Left cardiac atrium (tissue), 4 donors: ENCODE measurements at places on chromosomes 2 and 18.

- DNase-seq = no peak
These were observed 21.4 kb upstream of the BARD1 start for GRCh38 chr2:214830794-214831346.

DNA sequence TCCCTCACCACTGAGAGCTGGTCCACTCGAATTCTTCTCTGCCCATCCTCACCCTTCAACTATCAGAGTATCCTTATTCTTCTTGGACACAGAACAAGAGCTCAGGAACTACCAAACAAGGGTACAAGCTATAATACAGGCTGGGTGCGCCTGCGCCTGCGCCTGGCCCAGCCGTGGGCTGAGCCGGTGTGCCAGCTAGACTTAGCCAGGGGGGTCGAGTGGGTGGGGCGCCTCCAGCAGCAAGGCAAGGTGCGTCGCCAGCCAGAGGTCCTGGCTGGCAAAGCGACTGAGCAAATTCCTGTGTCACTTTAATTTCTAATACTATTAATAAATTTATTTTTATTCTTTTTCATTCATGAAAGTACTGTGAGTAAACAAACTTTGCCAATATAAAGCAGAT lies 1072.6 kb upstream of the PIK3C3 start:
- DNase-seq = no peak

- DNase-seq = no peak
These were observed 104.1 kb downstream of the ZBTB7C start for GRCh38 chr18:48304906-48305693.

DNA sequence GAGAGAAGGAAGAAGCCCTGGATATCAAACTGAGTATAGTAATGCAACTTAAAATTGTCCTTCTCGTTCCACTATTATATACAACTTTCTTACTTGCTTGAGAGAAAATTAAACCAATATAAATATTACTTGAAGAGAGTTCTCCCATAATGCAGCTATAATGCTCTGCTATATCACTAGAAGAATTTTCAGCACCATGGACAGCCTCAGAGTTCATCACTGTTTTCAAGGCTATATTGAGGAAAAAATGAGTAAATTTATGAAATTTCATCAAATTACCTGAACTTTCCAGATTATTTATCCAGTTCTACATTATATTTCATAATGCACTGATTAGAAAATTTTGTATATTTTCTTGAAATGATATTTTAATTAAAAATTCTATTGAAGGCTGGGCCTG lies 1053.5 kb upstream of the FAM98A start:
- DNase-seq = no peak

DNA sequence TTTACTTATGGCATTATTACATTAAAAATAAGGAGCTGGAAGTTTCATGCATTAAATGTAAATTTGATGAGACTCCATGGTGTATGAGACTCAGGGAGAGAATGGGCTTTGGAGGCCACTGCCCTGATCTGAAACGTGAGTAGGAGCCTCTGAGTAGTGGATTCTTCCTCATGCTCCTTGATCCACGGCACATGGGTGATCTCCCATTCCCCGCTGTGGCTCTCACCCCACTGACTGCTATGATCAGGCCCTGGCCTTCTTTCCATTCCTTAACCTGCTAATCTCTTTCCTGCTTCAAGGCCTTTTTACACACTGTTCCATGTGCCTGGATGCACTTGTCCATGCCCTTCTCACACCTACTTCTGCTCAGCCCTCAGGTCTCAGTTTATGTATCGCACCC lies 68.4 kb downstream of the SMAD7 start:
- DNase-seq = peak; percentile 5
